ENCODE measurements at places on chromosomes 12 and 14. TPM values are rescaled to one million over a fixed set of nuclear protein-coding genes. Genes with fewer than 3 reads are reported as not detected.
A peak's percentile ranks its signal among the peaks of the same experiment; 100 is the strongest.

DNA sequence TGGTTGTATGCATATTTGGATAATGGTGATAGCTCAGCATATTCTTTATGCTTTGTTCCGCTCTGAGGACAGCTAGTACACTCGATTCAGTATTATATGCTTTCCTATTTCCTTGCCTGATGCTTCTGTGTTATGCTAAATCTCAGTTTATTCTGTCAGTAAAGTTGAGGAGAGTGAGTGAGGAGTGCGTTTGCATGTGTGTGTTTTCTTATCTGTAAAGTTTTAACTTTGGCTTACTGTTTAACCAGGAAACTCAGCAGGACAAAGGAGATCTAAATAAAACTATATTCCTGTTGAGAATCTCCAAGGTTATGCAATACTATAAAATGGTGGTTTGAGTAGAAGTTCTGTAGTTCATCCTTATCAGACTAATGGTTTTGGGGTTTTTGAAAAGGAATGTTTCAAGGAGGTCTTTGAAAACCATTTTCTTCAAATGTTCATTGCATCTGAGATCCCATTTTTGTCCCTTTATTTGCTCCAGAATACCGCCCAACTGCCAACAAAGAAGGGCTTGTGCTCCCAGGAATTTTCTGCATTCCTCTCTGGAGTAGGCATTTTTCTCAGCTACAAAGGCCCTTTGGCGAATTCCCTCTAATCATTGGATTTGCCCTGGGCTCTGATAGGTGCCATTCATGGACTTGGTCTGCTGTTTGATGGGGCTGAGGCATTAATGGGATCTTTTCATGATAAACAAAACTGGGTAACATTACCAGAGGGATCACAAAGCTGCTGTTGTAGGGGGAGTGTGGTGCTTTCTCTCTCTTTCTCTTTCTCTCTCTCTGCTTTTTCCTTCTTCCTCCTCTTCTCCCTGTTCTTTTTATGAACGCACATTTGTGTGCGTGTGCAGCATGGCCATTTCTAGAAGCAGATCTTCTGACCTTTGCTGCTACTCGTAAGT lies 71.7 kb downstream of the HMGA2 start:
- DNase-seq, result no peak

NYNRIN gene
- total RNA-seq, result 15.1 TPM

WNT1 gene
- not detected for total RNA-seq

- DNase-seq, result peak; percentile 78
Observed at GRCh38 chr12:3568695-3569094, 77.7 kb downstream of the PRMT8 start.

DNA sequence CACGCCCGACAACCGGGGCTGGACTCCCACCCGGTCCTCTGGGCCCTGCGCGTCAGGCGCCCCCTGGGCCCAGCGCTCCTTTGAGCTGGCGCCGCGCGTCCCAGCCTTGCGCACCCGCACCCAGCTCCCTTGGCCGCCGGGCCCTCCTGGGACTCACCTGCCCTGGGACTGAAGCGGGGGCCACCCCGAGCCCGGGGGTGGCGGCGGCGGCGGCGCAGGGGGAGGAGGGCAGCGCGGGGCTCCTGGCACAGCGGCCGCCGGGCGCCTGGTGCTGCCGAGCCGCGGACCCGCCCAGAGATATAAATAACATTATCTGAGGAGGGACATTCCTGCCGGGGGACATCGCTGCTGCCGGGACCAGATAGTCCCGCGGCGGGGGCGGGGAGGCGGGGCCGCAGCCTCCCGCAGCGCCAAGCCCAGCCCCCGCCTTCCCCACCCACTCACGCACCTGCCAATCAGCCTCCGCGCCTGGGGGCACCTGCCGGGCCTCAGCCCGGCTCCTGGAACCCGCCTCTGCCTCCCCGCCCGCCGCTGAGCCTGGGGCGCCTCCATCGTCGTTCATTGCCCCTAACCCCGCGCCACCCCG lies at the start of gene SPTB:
SPTB (minus strand) TSS at position 273 of the 586 bp plus-strand sequence. CDS start 56,813 bp downstream, outside the sequence.
- no peak for DNase-seq

PYGL gene
- total RNA-seq, result 45.5 TPM

GRCh38 chr12:107929436-107929835 lies 154.9 kb downstream of the ASCL4 start:
- DNase-seq, result no peak

DNA sequence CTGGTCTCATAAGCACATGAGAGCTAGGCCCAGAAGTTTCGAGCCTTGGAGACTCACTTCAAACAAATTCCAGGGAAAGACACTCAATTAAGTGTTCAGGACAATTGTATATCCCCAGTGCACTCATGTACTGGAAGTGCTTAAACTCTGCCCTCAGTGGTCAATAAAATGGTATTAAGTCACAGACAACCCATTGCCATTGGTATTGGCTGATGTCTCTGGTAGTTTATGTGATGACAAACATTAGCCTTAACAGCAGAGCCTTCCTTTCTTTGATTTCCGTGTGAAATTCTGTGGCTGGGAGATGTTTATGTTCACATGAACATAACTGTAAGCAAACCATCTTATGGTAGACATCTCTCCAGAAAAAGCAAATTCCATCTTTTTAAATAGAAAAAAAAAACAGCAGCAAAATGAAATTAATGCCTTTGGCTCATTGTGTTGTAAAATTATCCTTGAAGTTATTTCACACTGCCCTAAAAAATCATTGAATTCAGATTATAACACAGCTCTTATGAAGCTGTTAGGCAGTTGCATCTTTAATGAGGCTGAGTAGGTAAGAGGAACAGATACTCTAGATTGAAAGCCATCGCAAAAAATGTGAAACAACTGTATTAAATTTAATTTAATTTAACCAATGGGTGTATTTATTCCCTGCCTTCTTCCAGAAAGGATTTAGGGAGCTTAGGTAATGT lies 216.2 kb upstream of the PLEKHG7 start:
- no peak for DNase-seq

- no peak for DNase-seq
Observed at GRCh38 chr14:71363946-71364925, 457.0 kb downstream of the PCNX1 start.

DNA sequence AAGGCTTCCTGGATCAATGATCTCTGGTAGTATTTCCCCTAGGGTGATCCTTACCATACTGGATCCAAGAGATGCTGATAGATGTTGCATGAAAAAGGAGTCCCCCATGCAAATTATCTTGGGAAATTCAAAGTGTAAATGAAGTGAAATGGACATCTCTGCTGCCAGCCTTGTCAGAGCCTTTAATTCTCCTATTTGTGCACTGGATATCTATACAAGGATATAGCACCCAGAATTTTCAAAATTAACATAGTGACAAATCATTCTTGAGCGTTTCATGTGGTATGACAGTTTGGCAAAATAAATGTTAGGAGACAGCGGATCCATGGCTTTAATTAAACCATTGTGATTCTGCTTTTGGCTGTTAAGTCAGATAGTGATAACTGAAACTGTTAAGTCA lies 260.9 kb downstream of the KSR2 start:
- DNase-seq, result no peak

DNA sequence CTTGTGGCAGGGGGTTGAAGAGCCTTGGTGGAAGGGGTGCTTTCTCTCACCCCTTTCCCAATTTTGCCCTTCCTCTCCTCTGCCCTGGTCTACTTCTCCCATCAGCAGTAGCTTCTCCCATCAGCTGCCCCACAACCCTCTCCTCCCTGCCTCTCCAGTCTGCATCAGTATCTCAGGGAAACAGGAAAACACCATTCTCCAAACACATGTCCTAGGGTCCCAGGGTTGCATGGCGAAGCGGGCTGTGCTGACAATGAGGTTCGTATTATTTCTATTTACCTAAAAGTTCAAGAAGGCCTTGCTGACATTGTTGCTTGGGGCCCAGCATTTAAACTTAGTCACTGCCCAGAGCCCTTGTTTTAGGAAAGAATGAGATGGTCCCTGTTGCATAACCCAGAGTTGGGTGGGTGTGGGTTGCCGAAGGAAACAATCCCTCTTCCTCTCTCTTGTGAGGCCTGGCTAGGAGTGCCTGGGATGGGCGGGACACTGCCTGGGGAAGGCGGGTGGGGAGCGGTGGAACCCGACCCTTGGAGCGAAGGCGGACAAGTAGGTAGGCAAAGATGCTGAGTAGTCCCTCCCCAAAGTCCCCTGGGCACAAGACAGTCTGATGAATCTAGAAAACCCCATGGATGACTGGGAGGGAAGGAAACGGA lies 1.3 kb upstream of the IGFBP6 start:
- peak; percentile 95 for DNase-seq

DNA sequence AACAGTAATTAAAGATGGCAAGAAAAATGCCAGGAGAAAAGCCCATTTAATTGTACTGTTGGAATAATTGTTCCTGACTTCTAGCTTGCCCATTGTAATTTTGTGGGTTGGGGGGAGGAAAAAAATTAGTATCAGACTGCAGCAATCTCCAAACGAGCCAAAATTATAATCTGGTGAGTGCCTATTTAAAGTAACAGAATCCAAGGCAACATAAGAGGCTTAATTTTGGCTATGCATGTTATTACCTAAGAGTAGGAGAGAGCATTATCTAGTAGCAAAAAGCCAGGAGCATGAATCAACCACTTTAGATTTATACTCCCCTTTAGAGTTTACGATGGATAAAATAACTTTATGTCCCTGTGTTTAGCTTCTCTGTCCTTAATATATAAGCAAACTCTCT lies 14.6 kb upstream of the DENND5B start:
- DNase-seq, result no peak

SLC25A29 gene
- 27.4 TPM for total RNA-seq

DNA sequence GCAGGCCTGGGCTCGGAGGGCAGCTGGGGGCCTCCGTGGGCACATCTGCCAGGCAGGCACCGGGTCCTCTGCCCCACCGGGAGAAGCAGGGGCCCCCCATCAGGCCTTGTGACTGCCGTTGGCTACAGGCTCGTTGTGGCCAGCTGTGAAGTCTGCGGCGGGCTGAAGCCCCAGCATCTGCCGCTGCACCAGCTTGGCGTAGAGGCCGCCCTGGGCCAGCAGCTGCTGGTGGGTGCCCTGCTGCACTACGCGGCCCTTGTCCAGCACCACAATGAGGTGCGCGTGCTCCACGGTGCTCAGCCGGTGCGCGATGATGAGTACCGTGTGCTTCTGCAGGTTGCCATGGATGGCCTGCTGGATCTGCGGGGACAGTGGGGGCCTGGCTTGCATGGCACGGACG lies 33.9 kb upstream of the VPS37B start:
- DNase-seq, result no peak

- DNase-seq, result no peak
Observed at GRCh38 chr14:54722791-54723432, 156.0 kb downstream of the SAMD4A start.

GRCh38 chr12:113418213-113418879 lies 3.8 kb upstream of the SDSL start:
- DNase-seq, result peak; percentile 88

DNA sequence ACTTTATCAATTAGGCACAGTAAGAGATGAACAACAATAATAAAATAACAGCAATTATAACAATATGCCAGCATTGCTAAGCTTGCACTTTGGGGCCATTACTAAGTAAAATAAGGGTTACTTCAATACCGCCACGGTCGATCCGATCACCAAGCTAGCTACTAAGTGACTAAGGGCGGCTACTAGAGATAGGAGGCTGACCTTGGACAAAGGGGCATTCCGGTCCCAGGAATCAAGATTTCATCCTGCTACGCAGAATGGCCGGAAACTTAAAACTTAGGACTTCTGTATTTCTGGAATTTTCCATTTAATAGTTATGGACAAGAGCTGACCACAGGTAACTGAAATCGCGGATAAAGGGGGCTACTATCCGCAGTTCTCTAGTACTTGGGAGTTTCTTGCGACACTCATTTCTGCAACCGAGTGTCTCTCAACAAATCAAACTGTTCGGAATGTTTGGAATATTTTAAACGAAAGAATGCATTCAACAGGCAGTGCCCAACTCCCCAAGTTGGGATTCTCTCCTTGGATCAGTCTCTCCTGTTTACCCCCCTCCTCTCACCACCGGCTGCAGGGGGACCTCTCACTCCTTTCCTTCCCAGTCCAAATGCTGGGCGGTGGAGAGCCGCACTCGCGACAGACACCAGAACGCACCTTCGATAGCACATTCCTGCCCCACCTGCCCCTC lies 650 bp downstream of the HEBP1 start:
- no peak for DNase-seq

GRCh38 chr12:50571786-50572185 lies 67.0 kb downstream of the DIP2B start:
- DNase-seq, result no peak

DNA sequence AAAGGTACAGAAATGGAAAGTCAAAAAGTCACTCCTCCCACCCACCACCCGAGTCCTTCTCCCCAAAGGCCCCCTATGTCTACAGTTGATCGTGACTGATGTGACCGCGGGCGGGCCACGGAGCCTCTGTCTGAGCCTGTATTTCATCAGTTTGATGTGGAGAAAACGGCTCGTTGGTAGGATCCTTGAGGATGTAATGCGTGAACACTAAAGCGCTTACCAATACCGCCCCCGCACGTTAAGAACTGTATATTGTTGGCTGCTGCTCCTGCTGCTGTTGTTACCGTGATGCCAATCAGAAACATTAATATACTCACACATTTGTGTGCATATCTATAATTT lies 24.6 kb upstream of the UBC start:
- DNase-seq, result no peak

CYP27B1 gene
- 1.1 TPM for total RNA-seq

DNA sequence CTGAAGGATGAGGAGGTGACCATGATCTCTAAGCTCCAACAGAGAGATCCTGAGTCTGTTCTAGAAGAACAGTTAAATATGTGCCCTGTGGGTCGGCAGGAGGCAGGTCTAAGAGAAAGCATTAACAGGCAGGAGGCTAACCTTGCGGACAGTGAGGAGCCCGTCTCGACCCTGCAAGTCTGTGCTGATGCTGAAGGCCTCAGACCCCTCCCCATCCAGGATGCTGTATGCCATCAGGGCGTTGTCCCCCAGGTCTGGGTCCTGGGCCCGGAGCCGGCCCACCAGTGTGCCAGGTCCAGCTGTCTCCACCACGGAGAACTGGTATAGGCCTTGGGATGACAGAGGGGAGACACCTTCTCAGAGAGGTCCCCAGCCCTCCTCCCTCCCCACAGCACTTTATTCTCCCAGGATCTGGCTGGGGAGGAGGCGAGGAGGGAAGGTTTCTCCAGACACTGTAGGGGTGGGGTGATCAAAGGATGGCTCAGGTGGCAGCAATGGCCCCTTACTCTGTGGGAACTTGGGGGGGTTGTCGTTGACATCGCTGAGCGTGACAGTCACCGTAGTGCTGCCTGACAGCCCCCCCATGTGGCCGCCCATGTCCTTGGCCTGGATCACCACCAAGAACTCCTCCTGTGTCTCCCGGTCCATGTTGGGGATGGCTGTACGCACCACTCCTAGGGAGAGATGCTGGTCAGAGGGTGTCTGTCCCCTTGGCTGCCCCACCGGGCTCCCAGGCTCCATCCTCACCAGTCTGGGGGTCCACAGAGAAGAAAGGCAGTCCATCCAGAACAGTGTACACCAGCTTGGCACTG lies 3.1 kb downstream of the CDH24 start:
- DNase-seq, result peak; percentile 76

- no peak for DNase-seq
Observed at GRCh38 chr14:24534286-24534685, 26.2 kb upstream of the CMA1 start.

- no peak for DNase-seq
Observed at GRCh38 chr14:99436247-99437180, 44.1 kb downstream of the SETD3 start.

SERPINA12 gene
- total RNA-seq, result not detected

- no peak for DNase-seq
Observed at GRCh38 chr12:120366845-120367232, 2.1 kb downstream of the MSI1 start.

- DNase-seq, result no peak
Observed at GRCh38 chr14:33163109-33163508, 224.4 kb downstream of the NPAS3 start.

- DNase-seq, result peak; percentile 97
Observed at GRCh38 chr14:105480807-105481801, 5.6 kb upstream of the CRIP1 start.

Measured in posterior vena cava (tissue), 2 donors.